ENCODE measurements at places on chromosomes 5 and 9. TPM values are rescaled to one million over a fixed set of nuclear protein-coding genes. Genes with fewer than 3 reads are reported as not detected.

PCDHB2 gene
- 3.4 TPM for total RNA-seq

GRCh38 chr5:53971131-53971530 is 339.2 kb downstream of the ARL15 start:
- no peak for DNase-seq

- no peak for DNase-seq
These were observed 9.2 kb upstream of the PHYHD1 start for GRCh38 chr9:128911529-128912035.

FIBCD1 gene
- total RNA-seq = 0.16 TPM

GRCh38 chr5:37667846-37668245 is 172.0 kb downstream of the GDNF start:
- no peak for DNase-seq

- DNase-seq = no peak
These were observed 167.9 kb upstream of the GLRA1 start for GRCh38 chr5:152092580-152092979.

DNA sequence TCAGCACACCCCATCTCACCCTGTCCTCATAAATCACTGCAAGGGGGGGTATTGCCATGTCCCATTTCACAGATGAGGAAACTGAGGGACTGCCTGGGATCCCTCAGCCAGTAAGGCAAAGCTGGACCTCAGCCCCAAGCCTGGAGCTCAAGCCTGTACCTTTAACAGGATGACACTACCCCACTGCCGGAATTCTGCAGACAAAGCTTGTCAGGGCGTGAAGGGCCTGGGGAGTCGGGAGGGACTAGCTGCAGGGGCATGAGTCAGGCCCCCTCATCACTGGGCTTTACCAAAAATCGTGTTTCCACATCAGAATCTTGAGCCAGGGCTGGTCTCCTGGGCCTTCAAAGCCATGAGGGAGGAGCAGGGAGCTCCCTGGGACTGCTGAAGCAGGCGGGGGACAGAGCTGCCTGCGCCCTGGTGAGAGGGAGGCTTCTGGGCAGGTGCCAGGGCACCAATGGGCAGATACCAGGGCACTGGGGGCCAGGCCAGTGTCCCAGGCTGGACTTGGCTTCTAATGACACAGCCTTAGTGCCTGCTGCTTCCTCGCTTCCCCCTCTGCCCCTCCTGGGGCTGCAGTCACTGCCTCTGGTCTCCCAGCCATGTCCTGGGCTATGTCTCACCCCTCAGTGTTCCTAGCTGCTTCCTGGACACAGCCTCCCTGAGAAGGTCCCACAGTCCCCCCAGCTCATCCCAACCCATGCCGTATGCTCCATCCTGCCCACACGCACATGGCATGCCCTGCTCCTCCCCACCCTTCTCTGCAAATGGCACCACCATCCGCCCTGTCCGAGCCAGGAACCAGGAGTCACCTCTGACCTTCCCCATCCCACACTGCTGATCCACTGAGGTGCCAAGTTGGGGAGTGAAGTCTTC is 80.7 kb downstream of the LMX1B start:
- DNase-seq = no peak

GRCh38 chr9:125655691-125656410 is 51.2 kb downstream of the MAPKAP1 start:
- DNase-seq = no peak

EIF4EBP3 gene
- total RNA-seq = 0.69 TPM

- DNase-seq = no peak
These were observed 17.6 kb downstream of the HAPLN1 start for GRCh38 chr5:83703059-83703458.

- DNase-seq = no peak
These were observed 13.9 kb upstream of the BASP1 start for GRCh38 chr5:17203329-17204132.

- DNase-seq = peak; percentile 71
These were observed 168.9 kb downstream of the MAPKAP1 start for GRCh38 chr9:125538092-125538473.

DNA sequence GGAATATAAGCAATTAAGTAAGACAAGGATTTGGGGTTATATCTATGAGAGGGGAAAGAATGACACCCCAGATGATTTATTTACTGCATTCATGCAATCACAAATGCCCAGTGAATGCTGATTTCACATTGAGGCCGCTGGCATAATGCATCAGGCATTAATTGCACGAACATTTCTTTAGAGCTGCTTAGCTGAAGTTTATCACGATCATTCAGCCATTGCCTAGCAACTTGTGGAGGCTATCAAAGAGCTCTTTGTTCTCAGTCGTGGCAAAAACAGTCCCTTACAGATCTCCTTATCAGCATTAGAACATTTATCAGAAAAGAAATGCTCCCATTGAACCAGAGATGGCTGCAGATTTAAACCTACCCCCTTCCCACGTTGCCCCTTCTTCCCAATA is 88.7 kb upstream of the PRRC1 start:
- no peak for DNase-seq

- DNase-seq = no peak
These were observed 61.9 kb downstream of the EHMT1 start for GRCh38 chr9:137680444-137681358.

LRRC70 gene
- 18.1 TPM for total RNA-seq

- no peak for DNase-seq
These were observed 143.8 kb upstream of the PPP1R26 start for GRCh38 chr9:135335691-135336181.

- DNase-seq = no peak
These were observed 603.8 kb downstream of the TLE4 start for GRCh38 chr9:80175286-80176150.

- DNase-seq = no peak
These were observed 25.7 kb upstream of the DENND1A start for GRCh38 chr9:123955637-123956036.

DNA sequence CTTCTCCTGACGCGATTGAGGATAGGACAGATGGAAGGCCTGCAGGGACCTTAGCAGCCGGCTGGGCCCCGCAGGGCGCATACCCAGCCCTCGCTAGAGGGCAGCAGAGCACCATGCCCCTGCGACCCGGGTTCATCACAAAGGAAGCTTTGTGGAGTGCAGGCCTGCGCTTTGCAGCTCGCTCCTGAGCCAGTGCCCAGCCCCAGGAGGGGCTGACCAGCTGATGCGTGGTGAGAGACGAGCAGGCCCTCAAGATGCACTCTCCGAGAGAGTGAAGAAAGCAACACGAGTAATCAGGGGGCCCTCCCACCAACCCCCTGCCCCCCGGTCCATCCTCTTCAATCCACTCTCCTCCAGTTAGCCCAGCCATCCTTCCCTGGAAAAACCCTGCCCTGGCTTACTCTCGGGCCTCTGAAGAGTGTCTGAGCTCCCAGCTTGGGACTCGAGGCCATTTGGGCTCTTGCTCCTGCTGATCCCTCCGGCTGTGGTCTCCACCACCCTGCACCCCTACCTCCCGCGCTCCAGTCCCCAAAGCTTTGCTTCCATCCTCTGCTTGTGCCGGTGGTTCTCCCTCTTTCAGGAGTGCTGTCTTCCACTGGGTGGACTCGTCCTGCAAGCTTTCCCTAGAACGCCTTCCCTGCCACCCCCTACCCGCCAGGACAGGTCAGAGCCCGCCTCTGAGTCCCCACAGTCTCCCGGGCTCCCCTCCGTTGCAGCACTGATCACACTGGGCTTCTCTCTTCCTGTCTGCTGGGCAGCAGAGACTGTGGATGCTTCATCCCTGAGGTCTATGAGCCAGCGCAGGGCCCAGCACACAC is 9.1 kb upstream of the KIF12 start:
- DNase-seq = no peak

IGIP gene
- 25.0 TPM for total RNA-seq

CRB2 gene
- total RNA-seq = 0.42 TPM

DNA sequence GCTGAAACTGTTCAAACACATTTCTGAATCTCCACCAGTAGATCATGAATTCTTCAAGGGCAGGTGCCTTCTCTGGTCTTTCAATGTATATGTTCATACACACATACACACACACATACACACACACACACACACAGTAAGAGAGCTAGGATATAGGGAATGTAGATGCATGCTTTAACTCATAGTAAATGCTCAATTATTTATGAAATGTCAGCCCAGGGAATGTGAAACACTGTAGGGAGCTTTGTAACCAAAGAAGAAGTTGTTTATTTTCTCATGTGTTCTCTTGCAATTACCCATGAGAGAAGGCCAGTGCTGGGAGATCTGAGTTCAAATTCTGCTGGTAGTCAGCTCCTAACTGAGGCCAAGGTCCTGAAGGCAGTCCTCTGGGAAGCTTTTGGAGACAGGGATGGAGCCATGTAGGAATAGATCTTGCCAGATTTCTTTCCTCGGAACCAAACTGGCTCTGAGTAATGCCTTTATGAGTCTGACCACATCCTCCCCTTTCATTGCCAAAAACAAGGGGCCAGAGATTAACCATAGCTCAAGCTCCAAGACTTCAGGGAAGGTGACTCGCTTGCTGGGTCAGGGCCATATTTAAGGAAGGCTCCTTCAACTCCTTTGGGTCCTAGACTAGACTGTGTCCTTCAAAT is 487.0 kb upstream of the TNC start:
- DNase-seq = no peak

GRCh38 chr5:78537411-78537810 is 111.2 kb downstream of the LHFPL2 start:
- no peak for DNase-seq

SLC25A51 gene
- 52.1 TPM for total RNA-seq

PARP8 gene
- total RNA-seq = 25.9 TPM

DNA sequence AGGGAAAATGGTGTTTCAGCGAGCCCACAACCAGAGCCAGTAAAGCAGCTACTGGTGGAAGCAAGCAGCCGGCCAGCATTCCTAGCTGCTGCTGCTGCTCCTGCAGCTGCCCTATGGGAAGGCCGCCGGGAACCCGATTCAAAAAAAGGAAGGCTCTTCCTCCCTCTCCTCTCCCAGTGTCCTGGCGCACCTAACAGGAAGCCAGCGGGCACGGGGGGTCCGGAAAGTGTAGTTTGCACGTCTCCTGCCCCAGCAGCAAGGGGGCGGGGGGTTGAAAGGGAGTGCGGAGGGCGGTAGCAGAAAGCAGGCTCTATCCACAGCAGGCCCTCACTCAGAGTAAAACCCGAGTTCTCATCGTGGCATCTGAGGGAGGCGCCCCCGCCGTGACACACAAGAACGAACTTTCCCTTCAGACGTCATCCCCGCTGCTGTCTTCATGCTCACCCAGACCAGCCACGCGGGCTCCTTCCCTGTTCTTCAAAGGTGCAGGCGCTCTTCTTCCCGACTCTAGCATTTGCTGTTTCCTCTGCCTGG is 16.5 kb downstream of the GRXCR2 start:
- DNase-seq = peak; percentile 31

- DNase-seq = peak; percentile 59
These were observed 23.4 kb downstream of the WNK2 start for GRCh38 chr9:93207326-93207814.

NR2F1 gene
- total RNA-seq = 64.8 TPM

DNA sequence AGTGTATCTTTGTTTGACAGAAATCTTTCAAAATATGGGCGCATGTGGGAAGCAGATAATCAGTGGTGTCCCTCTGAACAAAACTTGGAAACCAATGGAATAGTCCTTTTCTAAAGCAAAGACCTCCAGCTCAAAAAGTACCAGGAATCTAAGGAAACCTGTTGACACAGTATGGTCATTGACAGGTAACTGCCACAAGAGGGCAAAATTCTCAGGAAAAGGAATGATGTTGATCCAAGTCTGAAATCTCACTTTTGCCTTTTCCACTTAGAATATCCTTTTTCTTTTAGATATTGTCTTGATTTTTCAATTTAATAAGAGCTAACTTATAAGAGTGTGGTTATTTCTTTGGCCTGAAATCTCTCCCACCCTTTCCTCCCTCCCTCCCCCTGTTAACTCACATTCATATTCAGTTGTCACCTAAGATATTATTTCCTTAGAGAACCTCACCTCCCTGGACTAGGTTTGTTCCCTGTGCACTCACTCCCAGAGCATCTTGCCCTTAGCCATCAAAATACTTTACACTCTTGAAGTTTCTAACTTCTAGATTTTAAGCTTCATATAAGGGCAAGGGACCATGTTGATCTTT is 59.0 kb upstream of the BARX1 start:
- DNase-seq = no peak

DNA sequence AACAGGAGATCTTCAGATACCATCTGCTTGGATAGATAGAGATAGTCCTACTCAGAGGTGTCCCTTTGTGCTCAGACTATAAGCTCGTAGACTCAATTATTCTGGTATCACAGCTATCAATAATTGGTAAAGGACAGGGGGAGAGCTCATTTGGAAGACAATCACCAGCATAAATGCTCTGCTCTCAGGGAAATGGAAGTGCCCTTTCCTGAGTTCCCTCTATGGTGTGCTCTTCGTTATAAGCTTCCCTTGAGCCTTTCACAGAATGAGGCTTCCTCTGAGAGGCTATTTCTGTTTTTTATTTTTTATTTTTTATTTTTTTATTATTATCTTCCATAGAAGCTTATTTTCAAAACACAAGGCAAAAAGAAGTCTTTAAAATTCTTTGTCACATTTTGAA is 1155.7 kb upstream of the DMAC1 start:
- no peak for DNase-seq

- no peak for DNase-seq
These were observed 27.6 kb upstream of the RNF130 start for GRCh38 chr5:180098991-180099732.

- DNase-seq = no peak
These were observed 10.9 kb upstream of the MCCC2 start for GRCh38 chr5:71576241-71576640.

DNA sequence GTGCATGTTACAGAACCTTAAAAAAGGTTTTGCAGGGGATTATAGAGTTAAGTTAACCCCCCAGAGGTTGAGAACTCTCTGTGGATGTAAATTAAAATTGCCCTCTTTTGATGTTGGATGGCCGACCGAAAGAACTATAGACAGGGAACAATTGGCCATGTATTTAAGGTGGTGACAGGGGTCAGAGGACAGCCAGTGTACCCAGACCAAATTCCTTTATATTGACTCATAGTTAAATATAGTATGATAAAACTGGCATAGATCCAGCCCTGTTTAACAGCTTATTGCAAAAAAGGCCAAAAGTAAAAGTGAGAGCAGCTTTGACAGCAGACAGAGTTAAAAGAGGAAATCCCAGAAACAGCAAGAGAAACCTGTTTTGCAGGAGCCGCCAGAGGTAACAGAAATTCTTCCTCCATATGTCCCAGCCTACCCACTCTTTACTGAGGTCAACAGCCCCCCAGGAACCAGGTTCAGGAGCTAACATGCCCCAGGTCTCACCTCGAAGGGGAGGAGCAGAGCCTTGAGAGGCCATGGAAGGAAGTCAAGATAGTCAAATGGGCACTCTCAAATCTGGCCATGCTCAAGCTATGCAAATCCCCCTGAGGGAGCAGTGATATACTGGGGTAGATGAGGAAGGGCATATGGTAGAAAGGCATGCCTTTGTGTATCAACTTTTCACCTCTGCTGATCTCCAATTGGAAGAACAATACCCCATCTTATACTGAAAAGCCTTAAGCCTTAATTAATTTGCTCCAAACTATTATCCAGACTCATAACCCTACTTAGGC is 156.4 kb upstream of the COX7C start:
- peak; percentile 42 for DNase-seq

SAXO1 gene
- total RNA-seq = 0.21 TPM

DNA sequence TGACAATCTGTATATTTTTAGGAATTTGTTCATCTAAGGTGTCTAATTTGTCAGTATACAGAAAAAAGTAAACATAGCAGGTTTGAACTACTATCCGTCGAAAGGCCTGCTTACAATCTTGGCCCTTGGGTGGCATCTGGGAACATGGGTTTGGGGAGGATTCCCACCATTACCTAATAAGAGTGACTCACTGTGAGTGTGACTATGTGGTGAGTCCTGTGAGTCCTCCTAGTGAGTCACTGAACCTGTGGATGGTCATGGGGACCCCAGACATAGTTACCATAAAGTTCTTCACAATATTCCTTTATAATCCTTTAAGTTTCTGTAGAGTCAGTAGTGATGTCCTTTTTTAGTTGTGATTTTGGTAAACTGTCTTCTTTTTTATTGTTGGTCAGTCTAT is 37.0 kb downstream of the RNF130 start:
- DNase-seq = no peak

LTC4S gene
- total RNA-seq = 1.8 TPM
